ENCODE measurements at places on chromosomes 2 and 18.

DNA sequence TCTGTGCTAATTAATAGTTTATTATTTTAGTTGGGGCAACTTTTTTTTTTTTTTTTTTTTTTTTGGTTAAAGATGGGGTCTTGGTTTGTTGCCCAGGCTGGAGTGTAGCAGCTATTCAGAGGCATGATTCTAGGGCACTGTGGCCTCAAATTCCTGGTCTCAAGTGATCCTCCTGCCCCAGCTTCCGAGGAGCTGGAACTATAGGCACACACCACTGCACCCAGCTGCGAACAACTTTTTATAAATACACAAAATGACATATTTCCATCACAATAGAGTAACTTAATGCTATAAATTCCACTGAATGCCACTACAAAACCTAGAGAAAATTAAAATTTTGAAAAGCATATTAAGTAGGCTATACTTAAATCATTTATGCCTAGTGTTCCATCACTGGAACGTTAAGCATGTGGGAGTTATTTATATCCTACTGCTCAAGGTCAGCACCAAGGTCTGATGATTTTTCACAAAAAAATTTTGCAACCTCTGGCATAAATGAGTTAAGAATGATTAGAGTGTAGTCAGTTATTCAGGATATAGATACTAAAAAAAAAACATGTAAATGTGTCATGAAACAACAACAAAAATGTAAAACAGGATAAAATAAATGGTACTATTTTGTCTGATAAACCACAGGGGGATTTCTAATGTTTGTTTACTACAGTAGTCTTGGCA, 46.8 kb downstream of the GFPT1 start:
- no peaks in the 10 kb centered on the region for H3K4me1 ChIP-seq
- H3K36me3 ChIP-seq = peaks cover 46% of the 10 kb centered on the region
- no peak overlapping the region for H3K4me3 ChIP-seq
- H3K27me3 ChIP-seq = no peaks in the 10 kb centered on the region
- H3K27ac ChIP-seq = no peak overlapping the region
- no peak for DNase-seq

DNA sequence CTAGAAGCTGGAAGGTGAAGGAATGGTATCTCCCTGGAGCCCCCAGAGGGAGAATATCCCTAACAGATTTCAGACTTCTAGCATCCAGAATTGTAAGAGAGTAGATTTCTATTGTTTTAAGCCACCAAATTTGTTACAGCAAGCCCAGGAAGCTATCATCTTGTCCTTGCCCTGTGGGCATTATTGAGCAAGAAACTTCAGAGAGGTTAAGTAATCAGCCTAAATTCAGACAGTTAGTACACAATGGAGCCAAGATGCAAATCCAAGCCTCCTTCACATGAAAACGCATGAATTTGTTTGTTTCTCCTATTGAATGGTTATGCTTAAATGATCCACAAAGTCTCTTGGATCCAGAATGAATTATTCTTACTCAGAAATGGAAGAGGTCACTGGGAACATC, 55.2 kb upstream of the TRIB2 start:
- no peak for DNase-seq
- H3K27ac ChIP-seq = no peak overlapping the region
- no peak overlapping the region for H3K4me3 ChIP-seq
- peaks cover 22% of the 10 kb centered on the region for H3K27me3 ChIP-seq
- H3K4me1 ChIP-seq = no peaks in the 10 kb centered on the region

- no peak overlapping the region for H3K27ac ChIP-seq
- no peaks in the 10 kb centered on the region for H3K27me3 ChIP-seq
- no peak for DNase-seq
- H3K4me1 ChIP-seq = no peaks in the 10 kb centered on the region
- H3K36me3 ChIP-seq = no peaks in the 10 kb centered on the region
These were observed 679.2 kb downstream of the NYAP2 start for GRCh38 chr2:226078666-226079065.

- no peak overlapping the region for H3K27ac ChIP-seq
- H3K36me3 ChIP-seq = no peaks in the 10 kb centered on the region
- no peak for DNase-seq
- no peaks in the 10 kb centered on the region for H3K27me3 ChIP-seq
- H3K4me3 ChIP-seq = no peak overlapping the region
These were observed 90.4 kb downstream of the GULP1 start for GRCh38 chr2:188382107-188382506.

- H3K36me3 ChIP-seq = peaks cover 26% of the 10 kb centered on the region
- H3K4me3 ChIP-seq = no peak overlapping the region
- peaks cover 60% of the 10 kb centered on the region for H3K4me1 ChIP-seq
- H3K27ac ChIP-seq = peak overlapping the region; percentile 39
These were observed 8.7 kb downstream of the GLS start for GRCh38 chr2:190889175-190889943.

DNA sequence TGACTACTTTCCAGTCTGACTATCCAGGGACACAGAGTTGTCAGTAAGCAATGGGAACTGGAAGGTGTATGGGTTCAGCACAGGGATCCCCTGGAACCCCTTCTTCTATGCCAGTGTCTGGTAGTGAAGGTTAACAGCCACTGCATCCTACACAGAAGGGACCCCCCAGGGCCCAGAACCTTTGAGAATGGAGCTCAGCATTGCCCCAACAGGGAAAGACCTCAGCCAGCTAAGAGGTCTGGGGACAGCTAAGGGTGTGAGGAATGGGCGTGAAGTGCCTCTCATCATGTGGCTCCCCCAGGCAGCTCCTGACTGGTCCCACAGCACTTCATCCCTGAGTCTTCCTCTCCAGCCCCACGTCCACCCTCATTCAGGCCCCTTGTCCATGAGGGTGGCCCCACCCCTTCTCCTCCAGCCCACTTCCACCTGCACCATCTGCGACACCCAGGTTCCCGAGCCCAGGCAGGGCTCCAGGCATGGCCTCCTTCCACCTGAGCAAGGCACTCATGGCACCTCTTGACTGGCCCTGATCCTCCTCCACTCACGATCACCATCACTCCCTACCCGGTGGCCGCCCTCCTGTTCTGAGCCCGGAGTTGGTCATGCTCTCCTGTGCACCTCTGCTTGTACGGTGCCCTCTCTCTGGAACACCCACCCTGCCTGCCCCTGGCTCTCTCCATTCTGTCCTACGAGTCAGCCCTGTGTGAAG, 77.1 kb downstream of the SFXN5 start:
- DNase-seq = no peak
- H3K4me3 ChIP-seq = no peak overlapping the region
- H3K4me1 ChIP-seq = no peaks in the 10 kb centered on the region
- H3K27ac ChIP-seq = no peak overlapping the region
- H3K27me3 ChIP-seq = no peaks in the 10 kb centered on the region

DNA sequence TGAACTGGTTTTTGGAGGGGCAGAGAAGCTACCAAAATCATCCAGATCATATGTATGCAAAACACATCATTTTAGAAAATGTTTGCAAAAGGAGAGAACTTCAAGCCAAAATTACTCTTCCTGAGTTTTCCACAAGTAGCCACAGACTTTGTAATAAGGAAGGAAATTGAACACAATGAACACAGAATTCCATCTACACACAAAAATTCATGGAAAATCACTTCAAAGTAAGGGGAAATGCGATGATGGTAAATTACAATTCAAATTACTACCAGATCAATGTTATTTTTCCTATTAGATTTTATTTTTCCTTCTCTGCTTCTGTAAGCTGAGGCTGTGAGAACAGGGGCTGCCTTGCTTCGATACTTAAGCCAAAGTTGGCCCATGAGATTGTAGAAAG, 172.1 kb upstream of the ARL4C start:
- no peak overlapping the region for H3K27ac ChIP-seq
- peaks cover 4% of the 10 kb centered on the region for H3K36me3 ChIP-seq
- peaks cover 12% of the 10 kb centered on the region for H3K27me3 ChIP-seq
- no peak for DNase-seq

- H3K36me3 ChIP-seq = peaks cover 1% of the 10 kb centered on the region
- H3K27ac ChIP-seq = no peak overlapping the region
- H3K27me3 ChIP-seq = no peaks in the 10 kb centered on the region
- DNase-seq = no peak
- no peaks in the 10 kb centered on the region for H3K4me1 ChIP-seq
These were observed 70.4 kb downstream of the APLF start for GRCh38 chr2:68537809-68538208.

DNA sequence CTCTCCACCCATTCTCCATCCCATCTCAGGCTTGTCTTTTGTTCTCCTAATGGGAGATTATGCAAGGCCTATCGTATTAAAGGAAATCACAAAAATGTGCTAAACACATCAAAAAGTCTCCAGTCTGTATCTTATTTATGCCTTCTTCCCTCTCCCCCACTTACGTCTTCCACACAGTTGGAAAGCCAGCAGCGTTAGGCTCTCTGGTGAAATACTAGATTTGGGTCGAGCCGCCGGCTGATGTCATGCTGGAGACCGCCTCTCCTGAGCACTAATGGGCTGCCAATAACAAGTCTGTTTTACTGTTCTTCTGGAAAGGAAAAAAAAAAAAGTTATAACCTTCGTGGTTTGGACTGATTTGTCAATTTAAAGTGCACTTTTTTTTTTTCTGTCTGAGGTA, 182.7 kb upstream of the SIX2 start:
- no peak overlapping the region for H3K4me3 ChIP-seq
- H3K4me1 ChIP-seq = no peaks in the 10 kb centered on the region
- no peak for DNase-seq
- H3K27me3 ChIP-seq = peaks cover 53% of the 10 kb centered on the region
- H3K27ac ChIP-seq = no peak overlapping the region

DNA sequence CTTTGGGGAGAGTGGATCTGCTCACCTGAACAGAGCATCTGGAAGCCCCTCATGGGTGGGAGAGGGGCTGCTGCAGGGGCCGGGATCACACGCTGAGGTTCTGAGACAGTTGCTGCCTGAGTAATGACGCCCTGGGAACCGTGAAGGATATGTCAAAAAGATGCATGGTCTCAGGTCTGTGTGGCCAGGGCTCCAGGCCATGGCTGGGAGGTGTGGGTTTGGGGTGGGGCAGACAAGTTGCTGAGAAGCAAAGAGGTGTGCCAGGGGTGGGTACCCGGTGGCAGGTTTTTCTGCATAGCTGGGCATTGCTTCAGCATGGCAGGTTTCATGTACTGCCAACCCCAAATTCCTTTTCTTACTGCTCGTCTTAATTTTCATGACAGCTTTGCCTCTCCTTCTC, 133.5 kb downstream of the RPIA start:
- H3K36me3 ChIP-seq = no peaks in the 10 kb centered on the region
- no peak overlapping the region for H3K4me3 ChIP-seq
- H3K4me1 ChIP-seq = peaks cover 28% of the 10 kb centered on the region
- no peak for DNase-seq

- no peak for DNase-seq
- H3K27ac ChIP-seq = no peak overlapping the region
- no peaks in the 10 kb centered on the region for H3K36me3 ChIP-seq
- peaks cover 40% of the 10 kb centered on the region for H3K27me3 ChIP-seq
These were observed 49.9 kb upstream of the RAB6C start for GRCh38 chr2:129929321-129930290.

DNA sequence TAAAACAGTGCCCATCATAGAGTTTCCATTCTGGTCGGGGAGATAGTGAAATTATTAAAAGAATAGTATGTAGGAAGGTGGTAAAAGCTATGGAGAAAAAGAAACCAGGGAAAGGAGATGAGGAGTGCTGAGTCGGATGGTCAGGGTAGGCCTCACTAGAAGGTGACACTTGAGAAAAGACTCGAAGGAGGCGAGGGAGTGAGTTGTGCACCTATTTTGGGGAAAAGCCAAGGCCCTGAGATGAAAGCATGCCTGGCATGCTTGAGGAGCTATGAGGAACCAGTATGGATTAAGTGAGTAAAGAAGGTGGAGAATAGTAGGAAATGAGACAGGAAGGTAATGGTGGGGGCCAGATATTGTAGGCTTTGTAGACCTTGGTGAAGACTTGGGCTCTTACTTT, 7.3 kb upstream of the TTLL4 start:
- peaks cover 6% of the 10 kb centered on the region for H3K27me3 ChIP-seq
- H3K4me1 ChIP-seq = no peaks in the 10 kb centered on the region
